ENCODE measurements at places on chromosomes 1 and 21. TPM values are rescaled to one million over a fixed set of nuclear protein-coding genes. Genes with fewer than 3 reads are reported as not detected.
A peak's percentile ranks its signal among the peaks of the same experiment; 100 is the strongest.

ANGPTL7 gene
- total RNA-seq, result not detected

AMY1C gene
- not detected for total RNA-seq

STK40 gene
- total RNA-seq, result 12.2 TPM

DNA sequence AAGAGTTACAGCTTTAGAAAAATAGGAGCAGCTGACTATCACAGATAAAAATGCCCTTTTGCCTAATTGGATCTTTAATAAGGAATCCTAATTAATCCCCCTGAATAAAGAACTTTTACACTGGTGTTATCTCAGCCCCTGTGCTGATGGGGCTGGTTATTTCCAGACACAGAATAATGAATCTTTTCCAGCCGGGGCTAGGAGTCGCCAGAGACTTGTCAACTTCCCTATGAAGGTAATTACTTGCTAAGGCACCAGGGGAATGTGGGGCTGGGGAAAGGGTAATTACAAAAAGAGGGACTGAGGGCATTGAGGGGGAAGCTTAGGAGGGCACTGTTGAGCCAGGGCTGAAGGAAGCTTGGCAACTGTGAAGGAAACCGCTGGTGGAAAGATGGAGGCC lies 34.5 kb downstream of the HMGB4 start:
- no peak for DNase-seq

DNA sequence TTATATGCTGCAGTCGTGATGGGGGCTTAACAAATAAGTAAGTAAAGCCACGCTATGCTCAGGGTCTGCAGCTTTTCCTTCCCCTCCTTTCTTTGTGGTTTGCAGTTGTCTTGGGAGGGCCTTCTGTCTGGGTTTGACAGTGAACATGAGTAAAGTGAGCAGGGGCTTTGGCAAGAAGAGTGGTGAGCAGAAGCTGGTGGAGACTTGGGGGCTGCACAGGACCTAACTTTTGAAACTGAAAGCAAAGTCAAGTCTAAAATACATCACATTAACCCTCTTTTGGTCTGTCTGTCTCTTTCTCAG lies 368.6 kb upstream of the VAMP3 start:
- no peak for DNase-seq

GRCh38 chr21:45160198-45160597 lies 85.8 kb downstream of the ADARB1 start:
- no peak for DNase-seq

DNA sequence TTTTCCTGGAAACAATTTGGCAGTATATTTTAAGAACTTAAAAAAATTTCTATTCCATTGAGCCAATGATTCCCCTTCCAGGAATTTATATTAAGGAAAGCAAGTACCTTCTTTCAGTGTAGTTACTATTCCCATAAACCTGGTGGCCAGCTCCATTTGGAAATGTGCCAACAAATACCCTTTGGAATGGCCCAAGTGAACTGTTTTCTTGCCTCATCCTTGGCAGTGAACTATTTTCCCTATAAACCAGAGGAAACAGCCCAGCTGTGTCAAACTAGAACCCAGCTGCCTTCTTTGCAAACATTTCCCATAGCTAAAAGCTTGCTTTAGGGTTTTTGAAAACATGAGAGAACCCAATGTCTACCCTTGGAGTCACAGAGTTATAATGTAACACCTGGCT lies 496.9 kb downstream of the NEGR1 start:
- DNase-seq, result no peak

- DNase-seq, result no peak
Observed at GRCh38 chr1:67159233-67159632, 7.0 kb upstream of the IL23R start.

GRCh38 chr1:225911191-225912130 lies 12.6 kb downstream of the PYCR2 start:
- DNase-seq, result peak; percentile 53
